ENCODE measurements at places on chromosomes 7 and 10.

DNA sequence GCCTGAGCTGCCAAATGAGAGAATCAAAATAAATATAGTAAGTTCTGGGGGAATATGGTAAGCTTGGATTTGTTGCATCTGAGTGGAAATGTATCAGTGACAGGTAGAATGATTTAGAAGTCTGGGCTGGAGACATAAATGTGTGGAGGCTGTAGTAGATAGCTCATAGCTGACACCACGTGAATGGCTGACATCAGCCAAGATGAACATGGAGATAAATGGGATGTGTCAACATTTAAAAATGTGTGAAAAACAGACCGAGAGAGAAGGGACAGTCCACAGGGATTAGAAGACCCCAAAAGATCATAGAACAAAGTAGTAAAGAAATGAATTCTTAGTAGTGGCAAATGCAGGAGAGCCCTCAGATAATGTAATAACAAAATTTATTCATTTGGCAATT lies 40.9 kb downstream of the NAMPT start:
- DNase-seq, result no peak

DNA sequence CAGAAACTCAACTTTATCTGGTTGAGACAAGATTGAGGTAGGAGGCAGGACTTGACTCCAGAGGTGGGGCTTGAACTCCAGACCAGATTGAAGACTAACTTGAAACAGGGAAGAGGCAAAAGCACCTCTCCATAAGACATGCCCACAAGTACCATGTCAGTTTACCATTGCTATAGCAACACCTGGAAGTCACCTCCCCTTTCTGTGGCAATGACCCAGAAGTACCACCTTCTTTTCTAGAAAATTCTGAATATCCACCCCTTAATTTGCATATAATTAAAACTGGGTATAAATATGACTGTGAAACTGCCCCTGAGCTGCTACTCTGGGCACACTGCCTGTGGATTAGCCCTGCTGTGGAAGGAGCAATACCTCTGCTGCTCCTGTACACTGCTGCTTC lies 4.9 kb upstream of the TOMM7 start:
- DNase-seq, result no peak

- DNase-seq, result no peak
Measured at GRCh38 chr7:10740805-10741204, 232.9 kb upstream of the PHF14 start.

DNA sequence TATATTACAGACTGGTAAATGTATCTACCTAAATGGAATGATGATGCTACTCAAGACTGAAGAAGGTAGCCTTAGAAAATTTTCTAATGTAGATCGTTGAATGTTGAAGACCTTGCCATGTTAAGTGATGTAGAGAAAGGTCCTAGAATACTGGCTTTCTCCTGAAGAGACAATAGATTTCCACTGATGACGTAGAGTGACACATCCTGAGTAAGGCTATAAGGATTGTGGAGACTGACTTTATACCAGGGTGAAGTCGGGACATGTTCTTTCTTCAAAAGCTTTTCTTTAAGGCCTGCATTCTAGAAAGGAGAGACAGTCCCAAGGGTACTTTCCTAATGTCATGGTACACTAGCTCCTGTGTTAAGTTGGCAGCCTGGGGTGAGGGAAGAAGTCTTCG lies 58.6 kb downstream of the PCDH15 start:
- DNase-seq, result no peak

DNA sequence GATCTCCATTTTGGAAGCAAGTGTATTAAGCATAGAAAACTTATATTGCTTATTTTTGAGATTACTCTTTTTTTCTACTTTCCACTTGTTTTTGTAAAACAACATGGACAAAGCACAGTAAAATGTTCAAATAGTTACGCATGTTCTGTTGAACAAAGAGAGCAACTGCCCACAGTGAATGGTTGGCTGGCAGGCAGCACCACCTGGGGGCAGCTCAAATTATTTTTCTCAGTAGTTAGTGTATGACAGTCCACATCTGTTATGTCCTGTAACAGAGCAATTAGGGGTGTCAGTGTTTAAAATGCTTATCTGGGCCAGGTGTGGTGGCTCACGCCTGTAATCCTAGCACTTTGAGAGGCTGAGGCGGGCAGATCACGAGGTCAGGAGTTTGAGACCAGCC lies 46.1 kb upstream of the CACUL1 start:
- DNase-seq, result no peak

GRCh38 chr10:23512355-23513058 lies 73.6 kb downstream of the OTUD1 start:
- no peak for DNase-seq

- DNase-seq, result no peak
Measured at GRCh38 chr10:2122431-2123124, 385.3 kb upstream of the ADARB2 start.

GRCh38 chr10:48890888-48891850 lies 48.5 kb downstream of the LRRC18 start:
- DNase-seq, result no peak

- DNase-seq, result no peak
Measured at GRCh38 chr10:124131172-124131571, 37.8 kb upstream of the CHST15 start.

DNA sequence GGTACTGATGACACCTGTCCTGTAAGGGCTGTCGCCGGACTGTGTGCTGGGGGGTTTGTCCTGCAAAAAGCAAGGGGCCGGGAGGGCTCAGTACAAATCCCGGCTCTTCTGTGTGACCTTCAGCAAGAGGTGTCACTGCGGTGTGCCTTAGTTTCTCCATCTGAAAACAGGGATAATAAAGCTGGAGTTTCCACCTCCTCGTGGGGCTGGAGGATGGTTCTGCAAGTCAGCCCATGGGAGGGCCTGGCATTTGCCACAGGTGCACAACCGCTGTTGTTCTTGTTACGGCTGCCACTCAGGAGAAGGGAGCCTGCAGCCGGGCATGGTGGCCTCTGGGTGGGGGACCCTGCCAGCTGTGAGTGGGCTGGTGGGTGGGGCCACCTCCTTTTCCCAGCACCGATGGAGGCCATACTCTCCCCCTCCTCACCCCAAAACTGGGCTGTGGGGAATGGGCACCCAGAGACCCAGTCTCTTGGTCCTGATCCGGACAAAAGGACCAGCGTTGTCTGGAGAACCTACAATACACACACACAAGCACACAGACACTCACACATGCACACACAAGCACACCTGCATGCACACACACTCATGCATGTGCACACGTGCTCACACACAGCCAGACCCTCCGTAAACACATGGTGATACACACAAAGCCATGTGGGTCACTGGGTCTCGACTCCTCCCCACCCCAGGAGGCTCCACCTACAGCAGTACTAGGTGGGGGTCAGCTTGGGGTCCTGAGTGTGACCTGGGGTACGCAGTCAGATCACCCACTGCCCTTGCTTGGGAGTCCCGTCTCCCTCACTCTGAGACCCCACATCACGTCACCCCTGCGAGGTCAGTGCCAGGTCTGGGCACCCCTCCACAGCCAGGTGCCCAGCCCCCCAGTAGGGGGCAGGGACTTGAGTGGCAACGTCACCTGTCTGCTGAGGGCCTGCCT lies 34.1 kb downstream of the ELFN1 start:
- DNase-seq, result no peak

DNA sequence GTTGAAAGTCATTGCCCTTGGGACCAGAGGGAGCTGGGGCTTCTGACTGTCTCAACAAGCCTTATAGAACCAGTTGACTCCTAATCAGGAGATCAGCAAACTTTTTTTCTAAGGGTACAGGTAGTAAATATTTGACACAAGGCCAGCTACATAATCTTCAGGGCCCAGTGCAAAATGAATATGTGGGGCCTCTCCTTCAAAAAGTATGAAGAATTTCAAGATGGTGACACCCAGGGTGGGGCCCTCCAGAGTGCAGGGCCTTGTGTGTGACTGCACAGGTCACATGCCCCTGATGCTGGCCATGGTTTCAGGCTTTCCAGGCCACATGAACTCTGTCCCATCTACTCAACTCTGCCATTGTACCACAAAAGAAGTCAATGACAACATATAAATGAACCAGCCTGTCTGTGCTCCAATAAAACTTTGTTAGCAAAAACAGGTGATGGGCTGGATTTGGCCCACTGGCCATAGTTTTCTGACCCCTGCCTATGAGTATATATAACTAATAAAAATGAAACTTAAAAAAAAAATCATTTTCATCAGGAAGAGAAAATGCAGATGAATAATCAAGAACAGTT lies 6.1 kb downstream of the MMRN2 start:
- DNase-seq, result no peak

GRCh38 chr10:68105820-68106219 lies 3.5 kb upstream of the MYPN start:
- no peak for DNase-seq

- DNase-seq, result no peak
Measured at GRCh38 chr7:40645197-40645596, 510.4 kb downstream of the SUGCT start.

GRCh38 chr7:121153995-121154394 lies 165.5 kb downstream of the CPED1 start:
- no peak for DNase-seq

DNA sequence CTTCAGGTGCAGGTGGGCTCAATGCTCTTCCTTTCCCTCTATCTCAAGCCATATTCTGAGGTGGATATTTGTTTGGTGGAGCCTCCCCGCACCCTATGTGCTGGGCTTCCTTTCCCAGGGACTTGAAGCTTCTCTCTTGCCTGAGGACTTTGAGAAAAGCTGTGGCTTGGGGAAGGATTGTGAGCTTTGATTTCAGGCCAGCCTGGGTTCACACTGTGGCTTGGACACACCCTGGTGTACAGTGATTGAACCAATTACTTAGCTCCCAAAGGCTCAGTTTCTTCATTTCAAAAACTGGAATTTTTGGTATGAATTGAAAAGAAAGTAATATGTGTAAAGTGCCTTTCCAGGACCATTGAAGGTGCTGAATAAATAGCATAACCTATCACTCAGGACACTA lies 224.5 kb upstream of the GLI3 start:
- no peak for DNase-seq

DNA sequence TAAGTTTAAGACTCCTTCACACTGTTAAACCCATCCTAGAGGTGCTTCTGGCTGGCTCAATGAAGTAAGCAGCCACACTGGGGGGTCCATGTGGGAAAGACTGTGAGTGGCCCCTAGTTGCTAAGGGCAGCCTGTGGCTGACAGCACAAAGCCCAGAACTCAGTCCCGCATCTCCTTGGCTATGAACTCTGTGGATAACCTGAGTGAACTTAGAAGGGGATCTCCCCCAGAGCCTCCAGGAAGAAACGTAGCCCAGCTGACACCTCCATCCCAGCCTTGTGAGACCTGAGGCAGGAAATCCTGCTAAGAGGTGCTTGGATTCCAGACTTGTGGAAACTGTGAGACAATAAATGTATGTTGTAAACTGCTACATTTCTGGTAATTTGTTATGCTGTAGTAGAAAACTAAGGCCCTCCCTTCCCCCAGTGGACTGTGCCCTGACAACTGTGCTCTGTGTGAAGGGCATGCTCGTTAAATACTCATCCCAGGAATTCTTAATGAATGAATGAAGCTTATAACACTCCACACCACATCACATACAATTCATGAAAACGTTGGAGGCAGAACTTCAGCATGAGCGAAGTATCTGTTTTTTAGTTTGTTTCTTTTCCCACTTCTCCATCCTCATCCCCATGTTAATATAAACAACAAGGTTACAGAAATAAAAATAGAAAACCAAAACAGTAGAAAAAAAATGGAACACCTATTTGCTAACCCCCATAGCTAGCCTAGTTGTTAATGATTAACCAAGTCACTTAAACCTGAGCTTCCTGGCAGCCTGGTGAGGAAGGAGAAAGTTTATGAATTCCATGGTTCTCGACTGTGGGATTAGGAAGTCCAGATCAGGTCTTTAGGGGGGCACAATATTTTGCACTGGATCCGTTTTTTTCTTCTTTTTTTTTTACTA lies 36.8 kb upstream of the AOAH start:
- no peak for DNase-seq

DNA sequence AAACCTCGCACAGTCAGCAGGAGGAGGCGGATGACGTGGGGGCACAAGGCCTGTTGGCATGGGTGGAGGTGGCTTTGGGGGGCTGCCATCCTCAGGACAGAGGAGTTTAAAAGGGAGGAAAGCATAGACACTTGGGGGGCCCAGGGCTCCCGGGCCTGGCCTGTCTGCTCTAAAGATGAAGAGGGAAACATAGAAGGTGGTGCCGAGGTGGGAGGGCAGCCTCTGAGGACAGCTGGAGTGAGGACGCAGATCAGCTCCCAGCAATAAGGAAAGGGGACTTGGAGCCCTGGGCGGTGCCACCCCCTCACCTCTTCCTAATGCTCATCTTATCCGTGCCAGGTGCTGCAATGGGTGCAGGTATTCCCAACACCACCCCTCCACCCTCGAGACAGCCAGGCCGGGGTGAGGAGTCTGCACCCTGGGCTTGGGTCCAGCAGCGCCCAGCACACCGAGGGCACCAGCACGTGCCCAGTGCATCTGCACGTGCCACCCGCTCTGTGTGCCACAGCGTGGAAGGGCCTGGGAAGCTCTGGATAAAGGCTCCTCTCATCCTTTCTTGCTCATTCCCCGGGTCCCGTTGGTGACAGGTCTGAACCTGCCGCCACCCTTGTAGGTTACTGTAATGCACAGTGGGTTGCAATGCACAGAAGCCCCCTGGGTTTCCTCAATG lies 566.0 kb upstream of the FOXK1 start:
- no peak for DNase-seq

- no peak for DNase-seq
Measured at GRCh38 chr7:15507171-15507570, 54.6 kb downstream of the AGMO start.

- no peak for DNase-seq
Measured at GRCh38 chr10:130721971-130722370, 585.8 kb downstream of the GLRX3 start.

- DNase-seq, result no peak
Measured at GRCh38 chr10:121159670-121160069, 308.5 kb downstream of the WDR11 start.

Data from activated CD8-positive, alpha-beta memory T cell treated with anti-CD3 and anti-CD28 coated beads for 4 hours (primary cell).